ENCODE measurements at places on chromosomes 6 and 20.

GRCh38 chr6:127869772-127870404 is 31.0 kb downstream of the THEMIS start:
- DNase-seq, result peak; percentile 78

DNA sequence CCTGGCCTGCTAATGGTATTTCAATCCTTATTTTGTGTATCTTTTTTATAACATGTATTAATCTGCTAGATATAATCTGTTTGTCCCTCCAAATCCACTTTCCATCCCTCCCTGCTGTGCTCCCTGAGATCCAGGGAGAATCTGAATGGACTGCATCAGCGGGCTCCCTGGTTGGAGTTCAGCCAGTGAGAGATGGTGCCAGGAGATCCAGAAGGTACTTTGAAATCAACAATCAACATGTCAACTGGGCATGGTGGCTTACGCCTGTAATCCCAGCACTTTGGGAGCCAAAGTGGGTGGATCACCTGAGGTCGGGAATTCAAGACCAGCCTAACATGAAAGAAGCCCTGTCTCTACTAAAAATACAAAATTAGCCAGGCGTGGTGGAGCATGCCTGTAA is 4.4 kb downstream of the ATF6B start:
- no peak for DNase-seq

- no peak for DNase-seq
Observed at GRCh38 chr6:120230008-120230407, 880.4 kb upstream of the MAN1A1 start.

DNA sequence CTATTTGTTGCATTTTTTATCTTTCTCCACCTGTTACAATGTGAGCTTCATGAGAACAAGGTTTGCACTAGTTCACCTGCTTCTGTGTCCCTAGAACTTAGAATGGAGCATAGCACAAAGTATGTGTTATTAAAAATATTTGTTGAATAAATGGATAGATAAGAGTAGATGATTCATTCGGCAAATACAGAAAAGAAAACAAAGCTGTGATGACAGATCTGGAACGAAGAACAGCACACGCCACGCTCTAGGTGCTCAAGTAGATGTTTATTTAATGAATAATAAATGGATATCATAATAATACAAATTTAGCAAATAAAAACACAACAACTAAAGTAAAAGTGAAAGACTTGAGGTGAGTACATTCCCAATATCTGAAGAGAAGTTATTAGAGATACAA is 273.1 kb downstream of the HAO1 start:
- DNase-seq, result no peak

DNA sequence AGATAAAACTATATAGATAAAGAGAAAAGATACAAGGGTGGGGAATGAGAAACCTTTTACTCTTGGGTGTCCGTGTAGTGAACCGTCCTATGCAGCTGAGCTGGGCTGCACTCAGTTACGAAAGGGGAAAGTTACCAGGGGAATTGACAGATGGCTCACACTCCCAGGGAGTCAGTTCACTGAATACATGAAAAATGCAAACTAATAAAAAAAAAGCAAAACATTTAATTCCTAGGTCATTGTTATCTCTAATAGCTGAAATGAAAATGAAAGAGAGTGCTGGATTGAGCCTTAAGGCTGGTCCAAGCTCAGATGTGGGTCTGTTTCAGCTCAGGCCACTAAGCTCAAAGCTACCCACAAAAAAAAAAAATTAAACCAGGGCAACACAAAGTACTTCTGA is 138.0 kb downstream of the THBS2 start:
- no peak for DNase-seq

GRCh38 chr6:77633471-77633870 is 19.4 kb upstream of the MEI4 start:
- no peak for DNase-seq

- DNase-seq, result no peak
Observed at GRCh38 chr6:125233202-125233601, 68.6 kb downstream of the HDDC2 start.

GRCh38 chr20:24158281-24158680 is 169.7 kb upstream of the GGTLC1 start:
- DNase-seq, result no peak

GRCh38 chr6:25388776-25389175 is 109.6 kb downstream of the CARMIL1 start:
- no peak for DNase-seq

DNA sequence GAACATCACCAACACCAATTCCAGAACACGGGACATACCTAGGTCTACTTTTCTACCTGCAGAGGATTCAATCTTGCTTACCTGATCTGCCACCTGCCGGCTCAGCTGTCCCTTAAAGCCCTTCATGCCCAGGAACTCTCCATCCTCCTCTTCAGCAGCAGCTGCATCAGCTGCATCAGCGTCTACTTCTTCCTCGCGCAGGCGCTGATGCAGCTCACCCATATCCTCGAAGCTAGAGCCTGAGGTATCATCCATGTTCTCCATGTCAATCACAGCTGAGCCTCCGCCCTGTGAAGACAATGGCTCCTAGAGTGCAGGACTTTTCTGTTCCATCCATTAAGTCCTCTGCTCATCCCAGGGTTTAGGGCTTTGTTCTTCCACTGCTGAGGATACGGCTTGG is 918 bp downstream of the YIPF3 start:
- no peak for DNase-seq

DNA sequence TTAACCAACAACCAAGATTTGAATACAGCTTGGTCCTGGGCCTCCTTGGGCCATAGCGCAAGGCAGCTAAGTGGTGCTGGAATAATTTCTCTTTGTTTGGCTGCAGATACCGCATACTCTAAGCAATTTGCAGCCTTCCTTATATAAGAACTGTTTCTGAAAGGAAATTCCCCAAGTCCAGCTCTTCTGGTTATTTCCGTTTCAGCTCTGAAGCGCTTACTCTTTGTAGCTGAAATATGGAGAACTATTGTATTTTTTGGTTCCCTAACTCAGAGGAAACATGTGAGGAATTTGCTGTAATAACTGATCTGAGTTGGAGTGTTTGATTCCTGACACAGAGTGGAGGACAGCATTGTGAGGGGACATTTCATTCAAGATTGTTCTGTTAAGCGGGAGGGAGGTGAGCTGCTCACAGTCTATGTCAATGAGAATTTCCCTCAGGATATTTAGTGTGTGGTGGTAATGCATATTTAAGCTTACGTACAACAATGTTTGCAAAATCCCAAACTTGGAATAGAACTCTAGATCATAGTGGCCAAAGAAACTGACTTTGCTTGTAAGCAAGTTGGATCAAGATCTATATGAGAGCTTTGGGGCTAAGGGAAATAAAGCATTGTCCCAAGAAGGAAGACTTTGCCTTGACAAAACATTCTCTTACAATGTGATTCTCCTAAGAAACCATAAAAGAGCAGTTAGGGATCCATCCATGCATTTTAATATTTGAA is 576.6 kb upstream of the FLRT3 start:
- no peak for DNase-seq

Measured in Ammon's horn (tissue), 1 donor.